ENCODE measurements at places on chromosomes 6 and 20.

DNA sequence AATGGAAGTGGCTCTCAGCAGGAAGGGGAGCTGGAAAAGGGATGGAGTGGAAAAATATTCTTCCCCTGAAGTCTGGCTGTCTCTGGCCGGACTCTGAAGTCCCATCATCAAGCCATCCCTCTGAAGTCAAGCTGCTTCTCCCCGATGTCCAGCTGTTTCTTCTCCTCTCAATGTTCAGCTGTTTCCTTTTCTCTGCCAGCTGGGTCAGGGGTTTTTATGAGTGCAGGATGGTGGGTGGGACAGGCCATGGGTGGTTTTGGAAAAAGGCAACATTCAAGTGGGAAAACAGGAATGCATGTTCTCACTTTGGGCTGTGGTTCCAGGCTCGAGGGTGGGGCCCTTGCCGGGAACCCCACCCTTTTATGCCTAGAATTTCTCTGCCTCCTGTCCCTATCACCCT, 48.4 kb upstream of the FAM184A start:
- DNase-seq, result no peak

DNA sequence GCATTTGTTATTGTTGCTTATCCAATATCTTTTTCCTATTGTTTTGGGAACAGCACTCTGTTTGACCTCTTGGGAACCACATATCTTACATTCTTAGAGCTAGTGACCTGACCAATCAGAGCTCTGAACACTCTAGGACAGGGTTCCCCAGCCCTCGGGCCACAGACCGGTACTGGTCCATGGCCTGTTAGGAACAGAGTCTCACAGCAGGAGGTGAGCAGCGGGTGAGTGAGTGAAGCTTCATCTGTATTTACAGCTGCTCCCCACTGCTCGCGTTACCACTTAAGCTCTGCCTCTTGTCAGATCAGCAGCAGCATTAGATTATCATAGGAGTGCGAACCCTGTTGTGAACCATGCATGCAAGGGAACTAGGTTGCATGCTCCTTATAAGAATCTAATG, 226.0 kb upstream of the TSHZ2 start:
- no peak for DNase-seq

GRCh38 chr6:46299253-46299652, 128.5 kb upstream of the ENPP5 start:
- no peak for DNase-seq

- DNase-seq, result no peak
Observed at GRCh38 chr6:99032396-99032795, 84.7 kb upstream of the FBXL4 start.

GRCh38 chr20:25065625-25066338, 7.8 kb upstream of the ACSS1 start:
- DNase-seq, result peak; percentile 40

GRCh38 chr6:67393356-67393755, 1241.7 kb upstream of the ADGRB3 start:
- DNase-seq, result no peak

GRCh38 chr6:128124713-128125112, 223.9 kb upstream of the THEMIS start:
- DNase-seq, result no peak

DNA sequence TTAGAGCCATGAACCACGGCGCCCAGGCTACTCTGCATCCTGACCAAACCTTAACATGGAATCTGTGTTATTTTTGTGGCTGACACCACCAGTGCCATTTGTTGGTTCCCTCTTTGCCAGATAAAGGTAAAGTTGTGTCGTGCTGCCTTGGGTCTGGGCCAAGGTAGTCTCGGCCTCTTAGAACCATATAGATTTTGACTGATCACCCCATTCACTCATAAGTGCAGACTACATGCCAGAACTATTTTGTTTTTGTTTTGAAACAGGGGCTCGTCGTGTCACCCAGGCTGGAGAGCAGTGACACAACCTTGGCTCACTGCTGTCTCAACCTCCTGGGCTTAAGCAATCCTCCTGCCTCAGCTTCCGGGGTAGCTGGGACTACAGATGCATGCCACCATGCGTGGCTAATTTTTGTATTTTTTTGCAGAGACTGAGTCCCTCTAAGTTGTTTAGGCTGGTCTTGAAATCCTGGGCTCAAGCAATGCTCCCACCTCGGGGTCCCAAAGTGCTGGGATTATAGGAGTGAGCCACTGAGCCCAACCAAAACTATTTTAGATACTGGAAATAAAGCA, 19.2 kb upstream of the RIPOR3 start:
- no peak for DNase-seq

DNA sequence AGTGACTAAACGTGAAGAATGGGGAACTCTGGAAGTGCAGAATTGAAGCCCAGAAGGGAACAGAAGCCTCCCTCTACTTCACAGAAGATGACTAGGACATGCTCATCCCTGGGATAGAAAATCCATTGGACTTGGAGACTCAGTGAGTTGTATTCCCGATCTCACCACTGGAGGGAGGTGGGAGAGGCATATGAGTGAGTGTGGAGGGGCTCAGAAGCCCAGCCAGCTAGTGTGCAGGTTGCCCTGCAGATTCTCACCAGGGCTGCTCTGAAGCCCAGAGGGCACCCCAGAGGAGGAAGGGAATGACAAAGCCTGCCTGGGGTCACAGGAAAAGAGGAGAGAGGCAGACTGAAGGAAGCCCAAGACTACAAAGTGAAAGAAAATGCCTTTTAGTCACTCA, 42.1 kb upstream of the HLA-E start:
- no peak for DNase-seq

- DNase-seq, result no peak
Observed at GRCh38 chr20:9711872-9712271, 127.0 kb downstream of the PAK5 start.

- no peak for DNase-seq
Observed at GRCh38 chr6:50939931-50940330, 121.3 kb downstream of the TFAP2B start.

DNA sequence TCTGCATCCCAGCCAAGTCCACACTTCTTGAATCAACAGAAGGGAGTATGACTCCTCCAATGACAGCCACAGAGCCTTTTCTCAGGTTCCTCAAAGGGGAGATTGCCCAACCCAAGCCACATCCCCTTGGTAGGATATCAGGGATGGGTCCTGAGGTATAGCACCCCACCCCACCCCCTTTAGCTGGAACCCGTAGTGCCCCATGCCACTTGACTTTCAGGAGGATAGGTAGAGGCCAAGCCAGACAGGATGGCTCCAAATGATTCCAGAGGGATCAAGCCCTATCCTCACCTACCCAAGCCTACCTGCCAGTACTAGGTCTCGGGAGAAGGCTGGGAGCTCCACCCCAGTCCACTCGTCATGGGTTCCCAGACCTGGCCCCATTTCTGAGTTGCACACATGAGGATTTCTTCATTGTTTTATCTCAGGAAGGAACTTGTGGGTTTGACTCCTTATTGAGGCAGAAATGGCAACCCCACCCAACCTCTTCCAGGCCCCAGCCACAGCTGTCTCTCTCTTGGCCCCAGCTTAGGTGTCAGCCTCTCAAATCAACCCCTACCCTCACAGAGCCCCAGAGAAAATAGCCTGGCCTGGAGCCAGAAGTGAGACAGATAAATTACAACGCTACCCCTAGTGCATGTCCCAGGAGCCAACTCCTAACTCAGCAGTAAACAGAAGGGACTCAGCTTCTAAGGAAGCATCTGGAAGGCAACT, 3.6 kb downstream of the CCND3 start:
- DNase-seq, result no peak

DNA sequence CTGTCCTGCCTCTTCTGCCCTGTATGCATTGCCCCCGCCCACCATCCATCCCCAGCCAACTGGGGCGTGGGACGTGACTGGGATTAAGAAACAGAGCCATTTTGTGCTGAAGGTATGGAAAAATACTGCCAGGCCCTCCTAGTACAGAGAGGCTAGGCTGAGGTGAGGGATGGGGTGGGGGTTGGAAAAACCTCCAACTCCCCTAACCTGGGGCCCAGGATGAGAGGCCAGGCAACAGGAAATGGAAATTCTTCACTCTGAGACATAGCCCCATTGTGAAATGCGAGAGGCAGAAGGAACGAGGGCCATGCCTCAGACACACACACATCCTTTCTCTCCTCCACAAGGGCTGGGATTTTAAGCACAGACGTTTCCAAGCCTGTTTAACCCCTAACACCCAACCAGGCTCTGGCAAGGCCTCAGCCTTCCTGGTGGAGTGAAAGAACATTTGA, 19.9 kb downstream of the KCNK5 start:
- DNase-seq, result no peak

- no peak for DNase-seq
Observed at GRCh38 chr6:84774985-84775284, 10.5 kb upstream of the TBX18 start.

DNA sequence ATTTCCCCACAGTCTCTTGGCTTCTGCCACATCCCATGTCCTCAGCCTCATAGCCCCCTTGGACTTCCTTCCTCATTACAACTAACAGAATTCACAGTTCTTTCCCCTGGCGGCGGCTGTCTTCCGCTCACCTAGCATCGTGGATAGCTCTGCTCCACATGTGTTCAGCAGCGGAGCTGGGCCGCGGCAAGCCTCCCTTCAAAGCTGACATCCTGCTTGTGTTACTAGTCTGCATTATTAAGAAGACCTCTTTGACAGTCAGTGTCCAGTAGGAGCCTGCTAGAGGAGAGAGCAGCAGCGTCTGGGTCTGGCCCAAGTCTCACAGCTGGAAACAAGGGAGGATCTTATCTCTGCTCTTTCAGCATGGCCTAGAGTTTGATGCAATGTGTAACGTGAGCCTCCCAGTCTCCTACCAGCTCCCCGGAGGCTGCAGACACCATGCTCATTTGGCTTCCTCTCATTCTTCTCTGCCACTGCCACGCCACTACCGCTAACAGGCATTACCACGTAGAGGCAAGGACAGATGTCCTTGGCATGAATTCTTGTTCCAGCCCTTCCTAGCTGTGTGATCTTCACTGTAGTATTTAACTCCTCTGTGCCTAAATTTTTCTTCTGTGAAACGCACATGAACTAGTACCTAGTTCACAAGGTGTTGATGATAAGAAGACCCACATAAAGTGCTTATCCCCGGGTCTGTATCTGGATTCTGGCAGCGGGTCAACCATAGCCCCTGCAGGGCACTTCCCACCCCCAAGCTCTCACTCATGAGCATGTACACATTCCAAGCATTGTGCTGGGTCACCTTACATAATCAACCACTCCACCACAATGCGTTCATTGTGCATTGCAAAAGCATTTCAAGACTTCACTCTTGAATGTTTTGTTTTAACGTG, 107.1 kb upstream of the BACH2 start:
- DNase-seq, result no peak

- no peak for DNase-seq
Observed at GRCh38 chr6:97703661-97704060, 420.6 kb upstream of the MMS22L start.

- DNase-seq, result no peak
Observed at GRCh38 chr6:125888989-125889656, 67.4 kb upstream of the HINT3 start.

DNA sequence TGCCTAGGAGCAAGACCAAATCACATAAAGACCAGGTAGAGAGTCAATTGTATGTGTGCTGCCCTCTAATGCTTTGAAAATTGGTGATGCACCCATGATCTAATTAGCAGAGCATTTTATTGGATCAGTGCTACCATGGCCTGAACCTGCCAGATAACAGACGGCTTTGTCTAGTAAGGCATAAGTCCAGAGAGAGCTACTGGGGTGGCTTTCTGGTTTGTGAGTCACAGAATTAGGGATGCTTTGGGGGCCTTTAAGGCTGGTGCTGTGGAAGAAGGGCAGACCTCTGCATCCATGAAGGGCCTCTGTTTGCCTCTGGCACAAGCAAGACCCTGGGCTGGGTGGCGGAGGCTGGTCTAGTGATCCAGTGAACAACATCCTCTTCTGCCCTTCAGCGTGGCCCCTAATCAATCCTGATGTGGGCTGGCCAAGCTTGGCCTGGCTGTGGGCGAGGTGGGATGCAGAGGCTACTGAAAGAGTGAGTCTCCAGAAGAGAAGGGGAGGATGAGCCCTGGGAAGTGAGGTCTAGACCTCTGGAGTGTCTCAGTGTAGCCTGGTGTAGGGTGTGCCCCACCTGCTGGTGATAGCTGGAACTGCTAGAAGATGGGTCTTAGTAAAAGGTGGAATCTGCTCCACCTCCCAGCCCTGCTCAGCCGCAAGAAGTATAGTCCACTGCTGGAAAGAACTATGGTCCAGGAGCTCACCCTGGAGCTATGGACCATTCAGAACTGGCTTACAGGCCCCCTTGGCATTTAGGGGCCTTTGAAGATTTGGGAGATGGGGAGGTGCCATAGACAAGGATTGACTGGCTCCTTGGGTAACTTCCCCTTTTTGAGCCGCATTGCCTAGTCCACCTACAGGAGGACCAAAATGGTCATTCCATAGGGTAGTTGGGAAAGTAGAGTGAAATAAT, 36.7 kb upstream of the AAR2 start:
- peak; percentile 43 for DNase-seq

DNA sequence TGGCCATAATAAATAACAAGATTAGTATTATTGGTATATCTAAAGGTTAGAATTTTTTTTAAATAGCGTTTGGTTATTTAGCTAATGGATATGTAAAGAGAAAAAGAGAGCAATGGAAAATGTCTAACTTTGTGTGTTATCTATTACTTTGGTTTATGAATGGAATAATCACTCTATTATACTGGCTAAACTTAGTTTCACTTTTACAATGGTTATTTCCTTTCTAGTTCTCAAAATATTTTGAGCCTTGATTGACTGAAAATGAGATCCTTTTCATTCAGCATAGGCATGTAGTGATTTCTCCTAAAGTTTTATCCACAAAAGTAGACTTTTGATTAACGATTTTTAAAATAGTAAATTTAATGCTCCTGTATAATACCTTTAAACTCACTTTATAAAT, 51.6 kb upstream of the MLIP start:
- no peak for DNase-seq

- DNase-seq, result no peak
Observed at GRCh38 chr6:25027221-25027916, 91.6 kb upstream of the RIPOR2 start.

- DNase-seq, result no peak
Observed at GRCh38 chr20:58665606-58666005, 14.5 kb downstream of the STX16 start.

- no peak for DNase-seq
Observed at GRCh38 chr6:16174416-16175078, 45.7 kb downstream of the MYLIP start.

DNA sequence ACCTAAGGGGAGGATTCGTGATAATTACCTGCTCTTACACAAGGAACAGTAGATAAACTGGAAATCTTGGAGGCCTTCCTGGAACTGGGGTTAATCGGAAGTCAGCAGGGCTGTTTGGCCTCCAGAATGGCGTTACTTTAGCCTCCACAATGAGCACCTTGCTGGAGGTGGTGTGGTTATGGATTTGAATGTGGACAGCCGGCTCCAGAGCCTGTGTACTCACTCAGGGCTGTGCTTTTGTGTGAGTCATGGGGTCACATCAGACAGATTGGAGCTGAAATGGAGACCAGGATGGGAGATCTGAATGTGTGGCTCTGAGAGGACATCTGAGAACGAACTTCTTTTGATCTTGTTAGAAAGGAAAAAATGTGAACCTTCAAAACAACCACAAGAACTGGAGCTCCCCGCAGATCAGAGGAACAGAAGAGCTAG, 30.4 kb downstream of the IGF2R start:
- no peak for DNase-seq

- DNase-seq, result no peak
Observed at GRCh38 chr20:40702504-40702903, 13.5 kb upstream of the MAFB start.
